ENCODE measurements at places on chromosomes 6 and 20.

DNA sequence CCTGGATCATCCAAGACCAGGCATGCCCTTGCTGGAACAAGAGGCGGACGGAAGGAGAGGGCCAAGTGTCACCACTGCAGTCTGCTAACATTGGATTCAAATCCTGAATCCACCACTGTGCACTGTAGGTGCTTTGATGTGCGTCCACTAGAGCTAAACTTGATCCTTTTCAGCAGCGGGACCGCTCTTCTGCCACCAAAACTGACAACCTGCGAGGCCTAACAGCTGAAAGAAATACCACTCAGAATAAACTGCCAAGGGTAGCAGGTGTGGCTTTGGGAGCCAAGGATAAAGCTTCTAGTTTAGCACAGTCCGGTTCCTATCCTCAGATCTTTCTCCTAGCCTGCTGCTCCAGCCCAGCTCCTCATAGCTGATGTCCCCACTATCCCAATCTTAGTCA lies 108.0 kb downstream of the ATXN1 start:
- no peak for DNase-seq

DNA sequence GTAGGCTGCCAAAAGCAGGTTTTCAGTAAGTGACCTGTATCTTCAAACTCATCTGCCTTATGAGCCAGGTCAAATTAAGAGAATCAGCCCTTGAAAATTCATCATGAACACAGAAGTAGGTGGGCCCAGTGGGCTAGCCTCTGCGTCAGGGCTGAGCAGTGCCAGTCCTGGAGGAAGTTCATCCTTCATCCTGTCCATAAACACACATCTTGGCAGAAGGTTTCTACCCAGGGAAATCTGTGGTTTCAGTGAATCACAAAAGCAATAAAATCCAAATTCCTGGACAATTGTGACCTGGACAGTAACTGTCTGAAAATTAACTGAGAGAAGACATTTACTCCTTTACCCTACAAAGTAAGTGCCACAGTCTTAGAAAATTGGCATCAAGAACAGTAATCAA lies 72.4 kb downstream of the ATG5 start:
- DNase-seq: no peak

DNA sequence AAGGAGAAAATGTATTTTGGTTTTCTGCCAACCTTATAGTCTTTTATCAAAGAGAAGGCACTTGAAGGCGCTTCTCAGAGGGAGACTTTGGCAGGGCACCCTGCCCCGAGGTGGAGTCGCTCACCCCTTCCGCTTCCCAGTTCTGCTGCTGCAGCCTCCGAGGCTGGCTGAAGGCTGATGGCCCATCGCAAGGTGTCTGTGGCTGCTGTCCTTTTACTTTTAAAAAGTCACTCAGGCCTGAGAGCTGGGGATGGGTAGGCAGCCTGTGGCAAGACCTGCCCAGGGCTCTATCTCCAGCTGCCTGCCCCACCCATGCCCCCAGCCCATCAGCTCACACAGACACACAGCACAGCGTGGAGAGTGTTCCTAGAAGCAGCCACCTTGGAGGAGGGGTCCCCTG lies 206.6 kb upstream of the CST7 start:
- DNase-seq: no peak

DNA sequence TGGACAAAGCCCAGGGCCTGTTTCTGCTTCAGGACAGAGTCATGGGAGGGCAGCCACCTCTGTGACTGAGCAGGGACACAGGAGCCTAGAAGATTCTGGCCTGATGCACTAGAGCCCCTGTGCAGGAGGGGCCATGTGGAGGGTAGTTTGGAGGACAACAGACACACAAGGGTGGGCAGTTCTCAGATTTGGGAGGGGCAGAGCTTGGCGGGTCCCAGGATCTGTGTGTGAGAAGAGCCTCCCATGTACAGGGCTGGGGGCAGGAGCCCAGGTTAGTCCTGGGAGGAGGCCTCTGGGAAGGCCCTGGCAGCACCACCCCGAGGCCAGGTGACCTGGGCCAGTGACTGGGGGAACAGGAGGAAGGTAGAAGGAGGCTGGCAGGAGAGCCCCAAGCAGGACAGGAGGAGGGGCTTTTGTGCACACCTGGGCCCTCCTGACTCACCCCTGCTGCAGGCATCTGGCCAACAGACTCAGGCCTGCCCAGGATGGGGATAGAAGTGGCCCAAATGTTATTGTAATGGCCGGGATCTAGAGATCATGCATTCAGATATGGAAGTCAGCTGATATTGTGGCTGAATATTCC lies 1.4 kb upstream of the ULBP3 start:
- DNase-seq: no peak

DNA sequence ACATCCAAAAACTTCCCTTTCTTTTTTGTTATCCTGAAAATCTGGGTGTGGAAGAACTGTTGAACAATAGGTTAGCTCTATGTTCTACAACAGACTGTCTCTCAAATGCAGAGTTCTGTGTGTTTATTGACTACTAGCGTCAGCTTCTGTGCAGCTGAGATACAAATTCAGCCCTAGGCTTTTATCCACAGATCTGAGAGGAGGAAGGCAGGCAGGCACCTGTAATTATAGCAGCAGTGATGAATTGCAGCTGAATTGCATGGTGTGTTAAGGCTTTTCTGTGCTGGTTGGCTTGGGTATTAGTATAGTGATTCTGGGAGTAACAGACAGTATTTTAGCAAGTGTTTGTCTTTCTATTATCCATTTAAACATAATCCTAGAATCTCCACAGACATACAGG lies 24.4 kb downstream of the GRIK2 start:
- DNase-seq: no peak

DNA sequence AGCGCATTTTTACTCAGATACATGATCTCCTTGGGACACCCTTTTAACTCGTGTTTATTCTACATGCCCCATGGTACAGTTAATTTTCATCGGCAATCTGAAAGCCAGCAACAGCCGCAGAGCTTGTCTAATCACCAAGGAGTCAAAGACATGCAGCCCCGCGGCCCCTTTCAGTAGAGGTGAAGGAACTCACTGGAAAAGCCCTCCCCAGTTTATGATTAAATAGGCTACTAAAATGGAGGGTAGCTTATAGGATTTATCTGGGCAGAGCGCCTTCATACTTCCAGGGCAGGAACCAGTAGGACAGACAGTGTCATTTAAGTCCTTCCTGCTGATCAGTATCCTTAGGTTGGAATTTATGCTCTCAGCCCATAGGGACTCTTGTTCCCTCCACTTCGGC lies 83.5 kb downstream of the DHX35 start:
- no peak for DNase-seq

GRCh38 chr6:91713911-91714310 lies 1127.0 kb upstream of the MAP3K7 start:
- DNase-seq: no peak

- DNase-seq: no peak
Observed at GRCh38 chr6:85920782-85921181, 278.1 kb upstream of the SYNCRIP start.

GRCh38 chr6:2522521-2522920 lies 228.2 kb downstream of the MYLK4 start:
- no peak for DNase-seq

DNA sequence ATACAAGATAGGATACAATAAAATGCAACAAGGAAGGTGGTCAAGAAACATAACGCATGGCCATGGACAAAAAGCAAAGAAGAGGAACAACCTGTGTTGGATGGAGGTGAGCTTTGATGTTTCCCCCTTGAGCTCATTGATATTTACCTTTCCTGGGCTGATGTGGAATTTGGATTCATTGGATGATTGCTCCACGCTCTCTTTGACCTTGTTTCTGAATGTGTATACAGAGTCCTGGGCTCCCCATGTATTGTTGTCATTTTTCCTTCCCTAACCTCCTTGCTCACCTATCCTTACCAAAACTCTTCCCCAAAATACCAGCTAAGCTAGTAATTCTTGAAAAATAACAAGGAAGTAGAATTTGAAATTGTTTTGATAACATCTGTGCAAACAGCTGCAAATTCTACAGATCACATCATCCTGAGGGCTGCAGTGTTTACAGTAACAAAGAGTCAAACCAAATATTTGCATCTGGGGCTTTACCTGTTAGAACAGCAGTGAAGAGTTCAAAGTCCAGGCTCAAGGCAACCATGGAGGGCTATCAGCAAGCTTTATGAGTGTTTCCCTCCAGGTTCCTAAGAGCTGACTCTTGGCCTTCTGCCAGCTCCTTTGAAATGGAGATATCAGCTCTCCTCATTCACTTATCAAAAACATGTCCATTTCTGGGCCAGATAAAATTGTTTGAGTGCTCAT lies 214.3 kb upstream of the MARCKS start:
- no peak for DNase-seq

GRCh38 chr6:87660226-87660911 lies 41.7 kb downstream of the AKIRIN2 start:
- DNase-seq: no peak

GRCh38 chr6:153634416-153634815 lies 404.6 kb upstream of the OPRM1 start:
- DNase-seq: no peak

- DNase-seq: no peak
Observed at GRCh38 chr20:64146301-64146935, 17.8 kb upstream of the MYT1 start.

DNA sequence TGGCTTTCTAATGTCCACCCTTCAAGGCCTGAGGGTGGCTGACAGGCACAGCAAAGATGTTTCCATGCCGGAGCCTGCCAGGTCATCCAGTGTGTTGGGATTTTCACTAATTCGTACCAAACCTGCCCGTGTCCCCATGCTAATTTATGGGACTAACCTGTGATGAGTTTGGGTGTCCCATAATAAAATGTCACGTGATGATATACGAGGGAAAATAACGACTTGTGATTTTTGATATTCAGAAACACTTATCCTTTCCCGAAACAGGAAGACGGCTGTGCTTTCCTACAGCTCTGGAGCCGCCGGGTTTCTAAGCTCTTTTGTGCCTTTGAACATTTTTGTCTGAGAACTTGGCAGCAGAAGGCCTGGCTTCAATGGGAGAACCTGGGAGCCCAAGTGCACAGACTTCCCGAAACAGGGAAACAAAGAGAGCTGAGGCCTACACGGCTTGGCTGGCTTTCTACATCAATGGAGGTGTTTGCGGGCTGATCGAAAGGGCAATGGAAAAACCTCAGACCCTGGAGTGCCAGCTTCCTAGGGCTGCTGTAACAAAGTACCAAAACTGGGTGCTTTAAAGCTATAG lies 171.9 kb upstream of the JARID2 start:
- no peak for DNase-seq

- DNase-seq: no peak
Observed at GRCh38 chr6:160766989-160767646, 65.1 kb downstream of the PLG start.

DNA sequence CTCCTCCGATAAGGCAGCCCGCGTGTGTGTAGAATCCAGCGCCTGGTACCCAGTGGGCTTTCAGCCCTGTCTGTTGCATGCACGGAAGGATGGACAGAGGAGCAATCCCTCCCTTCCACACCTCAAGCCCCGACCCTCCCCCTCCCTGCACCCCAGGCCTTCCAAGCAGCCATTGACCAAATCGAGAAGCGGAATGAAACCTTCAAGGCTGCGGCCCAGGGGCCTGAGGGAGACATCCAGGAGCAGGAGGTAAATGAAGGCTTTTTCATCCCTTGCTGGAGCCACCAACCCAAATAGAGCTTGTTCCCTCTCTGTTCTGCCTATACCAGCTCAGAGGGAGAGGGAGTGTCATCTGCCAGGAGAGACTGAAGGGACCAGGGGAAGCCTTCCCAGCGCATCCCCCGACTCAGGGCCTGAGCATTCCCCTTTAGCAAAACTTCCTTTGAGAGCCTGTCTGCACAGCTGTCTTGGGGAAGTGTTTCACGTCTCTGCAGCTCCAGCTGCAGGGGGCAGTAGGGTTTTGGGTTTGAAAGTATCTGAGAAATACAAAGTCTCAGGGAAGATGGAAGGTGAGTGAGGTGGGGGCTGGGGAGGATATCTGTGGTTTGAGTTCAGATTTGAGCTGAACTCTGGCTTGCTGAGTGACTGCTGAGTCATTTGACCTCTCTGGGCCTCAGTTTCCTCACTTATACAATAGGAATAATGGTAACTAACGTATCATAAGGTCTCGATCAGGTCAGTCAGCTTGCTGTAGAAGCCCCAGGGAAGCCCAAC lies 16.1 kb downstream of the FGD2 start:
- DNase-seq: no peak

DNA sequence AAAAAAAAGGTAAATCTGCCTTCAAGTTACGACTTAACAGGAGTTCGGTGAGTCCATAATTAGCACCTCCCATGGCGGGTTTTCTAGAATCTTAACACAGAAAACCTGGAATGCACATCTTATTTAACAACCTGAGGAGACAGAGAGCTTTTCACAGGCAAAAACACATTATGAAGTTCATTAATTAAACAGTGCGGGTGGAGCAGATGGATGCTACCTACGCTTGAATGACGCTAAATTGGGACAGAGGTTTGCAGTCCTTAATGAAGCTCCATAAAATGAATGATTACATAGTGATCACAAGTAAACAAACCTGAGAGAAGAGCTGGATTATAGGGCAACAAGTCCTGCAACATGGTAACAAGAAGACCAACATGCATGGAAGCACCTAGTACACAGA lies 81.0 kb downstream of the INSM1 start:
- no peak for DNase-seq

DNA sequence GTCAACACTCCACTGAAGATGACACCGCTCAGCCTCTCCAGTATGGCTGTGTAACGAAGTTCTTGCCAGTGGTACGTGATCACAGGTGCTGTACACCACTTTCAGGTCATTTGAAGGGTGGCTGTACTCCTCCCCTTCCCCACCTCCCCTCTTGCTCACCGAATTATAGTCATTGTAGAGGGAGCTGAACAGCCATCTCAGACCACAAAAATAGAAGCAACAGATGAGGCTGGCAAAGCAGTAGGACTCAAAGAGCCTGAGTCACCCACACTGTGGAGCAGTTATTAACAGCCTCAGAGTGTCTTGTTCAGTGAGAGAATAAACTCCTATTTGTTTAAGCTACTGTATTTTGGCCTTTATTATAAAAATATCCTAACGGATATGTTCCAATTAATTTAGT lies 192.5 kb upstream of the MCHR2 start:
- DNase-seq: no peak

DNA sequence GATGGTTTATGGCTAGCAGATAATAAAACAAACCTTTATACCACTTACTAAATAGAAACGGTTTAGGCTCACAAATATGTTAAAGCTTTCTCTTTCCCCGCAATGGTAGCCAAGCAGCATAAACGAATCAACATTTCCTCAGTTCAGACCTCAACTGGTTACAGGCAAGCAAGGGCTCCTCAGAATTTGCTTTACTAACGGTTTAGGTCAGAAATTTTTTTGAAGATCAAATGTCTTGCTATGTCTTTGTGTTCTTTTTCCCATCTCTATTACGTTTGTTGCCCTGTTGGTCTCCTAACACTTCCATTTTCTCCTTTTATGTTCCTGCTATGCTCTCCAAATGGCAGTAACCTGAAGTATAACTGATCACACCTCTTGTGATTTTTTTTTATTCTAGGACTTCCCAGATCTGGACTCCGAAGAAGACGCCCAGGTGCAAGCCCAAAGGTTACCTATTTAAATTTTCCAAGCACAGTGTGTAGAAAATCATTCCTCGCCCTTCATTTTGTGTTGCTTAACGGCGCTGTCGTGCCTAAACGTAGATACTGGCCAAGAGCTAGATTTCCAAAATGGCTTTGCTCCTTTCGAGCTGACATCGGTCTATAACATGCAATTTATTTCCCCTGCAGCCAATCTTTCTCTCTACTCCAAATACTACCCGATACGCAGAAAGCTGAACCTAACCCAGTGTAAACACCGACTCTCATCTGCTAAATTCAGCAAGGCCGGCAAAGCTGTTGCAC lies 717 bp upstream of the ASF1A start:
- DNase-seq: no peak

Data from thoracic aorta (tissue), 2 donors.